ENCODE measurements at places on chromosomes 11 and 22.
A peak's percentile ranks its signal among the peaks of the same experiment; 100 is the strongest.

DNA sequence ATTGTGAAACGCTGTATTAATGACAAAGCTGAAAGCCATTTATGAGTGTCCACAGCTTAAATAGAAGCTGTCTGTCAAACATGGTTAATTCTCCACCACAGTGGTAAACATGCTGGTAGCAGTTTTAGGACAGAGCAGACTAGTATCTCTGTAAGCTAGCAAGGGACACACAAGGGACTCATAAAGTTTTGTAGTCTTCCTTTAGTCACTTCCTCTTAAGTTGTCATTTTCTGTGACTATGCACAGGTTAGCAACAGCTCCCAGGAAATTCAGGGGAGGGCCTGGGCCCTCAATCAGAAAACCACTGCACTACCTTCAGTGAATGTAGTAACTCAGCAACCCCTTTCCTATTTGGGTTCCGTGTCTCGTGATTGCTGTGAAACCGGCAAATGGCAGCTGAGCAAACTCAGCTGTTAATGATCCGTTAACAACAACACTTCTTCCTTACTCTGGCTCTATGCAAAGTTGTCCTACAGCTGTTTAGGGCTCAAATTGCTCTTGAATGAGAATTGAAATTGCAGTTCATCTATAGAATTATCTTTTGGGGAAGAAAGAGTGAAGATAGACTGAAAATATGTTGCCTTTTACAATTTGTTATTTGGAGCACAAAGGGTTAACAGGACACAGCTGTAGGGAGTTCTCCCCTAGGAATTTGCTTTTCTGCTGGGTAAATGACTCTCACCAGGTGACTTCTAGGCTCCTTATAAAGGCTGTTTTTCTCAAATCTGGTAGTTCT, at the start of gene MMP26:
TSS of gene MMP26 (plus strand) at position 731 of the 736 bp plus-strand sequence.
- no peak for DNase-seq

GRCh38 chr22:50201191-50202129, 649 bp downstream of the SELENOO start:
- no peak for DNase-seq

DNA sequence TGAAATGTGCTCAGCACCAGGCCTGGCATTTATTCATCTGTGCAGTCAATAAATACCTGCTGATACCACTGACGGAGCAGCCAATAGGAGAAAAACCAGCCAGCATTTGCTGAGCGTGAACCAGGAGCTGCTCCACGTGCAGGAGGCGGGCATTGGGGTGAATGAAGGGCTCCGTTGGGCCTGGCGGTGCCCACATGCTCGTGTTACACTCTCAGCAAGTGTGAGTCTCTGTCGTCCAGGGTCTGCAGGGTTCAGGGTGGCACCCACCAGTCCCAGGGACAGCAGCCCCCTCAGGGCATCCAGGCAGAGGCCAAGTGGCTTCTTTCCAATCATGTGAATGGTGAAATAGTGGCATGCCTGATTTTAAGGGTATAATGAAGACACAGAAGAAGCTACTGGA, 4.2 kb upstream of the RPS19BP1 start:
- no peak for DNase-seq

DNA sequence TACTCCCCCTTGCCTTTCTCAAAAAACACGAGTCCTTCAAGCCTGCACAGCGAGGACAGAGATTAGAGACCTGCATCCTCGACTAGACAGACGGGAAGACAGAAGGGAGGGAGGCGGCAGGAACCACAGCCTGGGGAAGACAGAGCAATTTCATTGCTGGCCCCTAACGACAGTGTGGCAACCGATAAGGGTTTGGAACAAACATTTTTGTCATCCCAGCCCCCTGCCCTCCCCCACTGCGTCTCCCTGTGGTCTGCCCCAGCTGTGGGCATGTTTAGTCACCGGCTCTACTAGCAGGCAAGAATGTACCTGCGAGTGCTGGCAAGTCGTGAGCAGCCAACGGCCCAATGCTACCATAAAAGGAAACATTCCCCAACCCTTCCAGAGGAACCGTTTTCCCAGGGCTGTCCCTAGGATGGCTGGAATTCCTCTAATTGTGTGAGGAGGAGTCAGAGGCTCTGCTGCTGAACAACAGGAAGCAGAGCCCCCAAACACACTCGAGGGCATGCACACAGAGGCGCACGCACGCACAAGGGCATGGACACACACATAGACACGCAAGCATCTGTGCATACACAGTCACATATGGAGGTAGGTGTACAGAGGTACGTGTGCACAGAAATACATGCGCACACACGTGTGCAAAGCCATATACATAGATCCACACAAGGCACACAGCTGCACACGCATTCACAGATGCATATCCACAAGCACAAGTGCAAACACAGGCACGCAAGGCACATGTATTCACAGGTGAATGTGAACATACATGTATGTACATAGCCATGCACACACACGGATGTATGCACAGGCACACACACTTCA, 58.3 kb downstream of the MYH9 start:
- peak; percentile 72 for DNase-seq

DNA sequence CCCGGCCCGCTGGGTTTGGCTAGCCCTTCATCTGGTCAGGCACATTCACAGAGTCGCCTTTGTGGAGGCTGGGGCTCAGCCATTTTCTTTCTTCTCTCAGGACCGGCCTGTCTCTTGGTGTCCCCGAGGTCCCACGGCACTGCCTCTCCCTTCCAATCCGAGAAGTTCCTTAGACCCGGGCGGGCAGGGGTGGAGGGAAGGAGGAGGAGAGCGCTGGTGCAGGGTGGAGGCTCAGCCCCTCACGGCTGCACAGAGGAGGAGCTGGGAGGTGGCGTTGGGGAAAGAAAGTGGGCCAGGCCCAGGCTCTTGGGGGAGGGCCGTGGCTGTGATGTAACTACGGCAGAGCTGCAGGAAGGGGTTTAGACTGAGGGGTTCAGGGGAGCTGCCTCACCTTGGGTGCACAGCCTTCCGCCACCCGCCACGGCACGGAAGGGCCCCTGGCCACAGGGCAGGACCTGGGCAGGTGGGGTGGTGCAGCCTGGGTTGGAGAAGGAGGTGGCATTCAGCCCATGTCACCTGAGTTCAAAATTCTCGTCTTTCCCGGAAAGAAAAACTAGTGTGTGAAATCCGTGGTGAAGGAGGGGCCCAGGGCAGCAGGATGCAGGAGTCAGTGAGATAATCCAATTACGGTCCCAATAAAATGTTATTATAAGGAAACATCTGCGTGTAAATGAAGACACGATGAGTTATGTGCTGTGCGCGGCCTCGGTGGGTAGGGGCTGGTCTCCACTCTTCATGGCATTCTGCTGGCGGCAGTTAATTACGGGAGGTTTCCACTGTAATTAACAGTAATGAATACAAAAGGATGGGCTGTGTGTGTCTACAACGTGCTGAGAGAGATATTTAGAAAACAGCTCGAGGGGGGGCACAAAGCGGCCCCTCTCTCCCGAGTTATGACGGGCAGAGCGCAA, 1.7 kb downstream of the BRSK2 start:
- DNase-seq = no peak

- DNase-seq = no peak
These were observed 26.4 kb upstream of the NAV2 start for GRCh38 chr11:19686234-19686633.

GRCh38 chr11:36818410-36818809, 220.4 kb upstream of the RAG2 start:
- no peak for DNase-seq

GRCh38 chr11:69642549-69642912, 1.6 kb downstream of the CCND1 start:
- no peak for DNase-seq

DNA sequence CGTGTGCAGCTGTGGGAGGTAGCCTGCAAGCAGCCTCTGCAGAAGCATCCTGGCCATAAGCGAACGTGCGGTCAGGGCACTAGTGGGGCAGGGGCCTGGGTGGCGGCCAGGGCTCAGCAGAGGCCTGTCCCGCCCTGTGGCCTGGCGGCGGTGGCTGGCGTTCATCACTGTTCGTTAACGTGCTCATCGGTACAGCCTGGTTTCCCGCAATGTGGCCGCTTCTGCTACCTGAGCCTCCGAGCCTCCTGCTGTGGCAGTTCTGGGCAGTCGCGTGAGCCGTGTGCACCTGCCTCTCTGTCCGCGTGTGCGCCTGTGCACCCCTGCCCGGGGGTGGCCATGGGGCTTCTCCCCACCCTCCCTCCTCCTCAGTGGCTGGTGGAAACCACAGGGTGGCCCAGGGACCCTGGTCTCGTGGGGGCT, 117.9 kb downstream of the KCNQ1OT1 start:
- no peak for DNase-seq

- no peak for DNase-seq
These were observed 537.4 kb upstream of the B3GAT1 start for GRCh38 chr11:134949121-134950090.

DNA sequence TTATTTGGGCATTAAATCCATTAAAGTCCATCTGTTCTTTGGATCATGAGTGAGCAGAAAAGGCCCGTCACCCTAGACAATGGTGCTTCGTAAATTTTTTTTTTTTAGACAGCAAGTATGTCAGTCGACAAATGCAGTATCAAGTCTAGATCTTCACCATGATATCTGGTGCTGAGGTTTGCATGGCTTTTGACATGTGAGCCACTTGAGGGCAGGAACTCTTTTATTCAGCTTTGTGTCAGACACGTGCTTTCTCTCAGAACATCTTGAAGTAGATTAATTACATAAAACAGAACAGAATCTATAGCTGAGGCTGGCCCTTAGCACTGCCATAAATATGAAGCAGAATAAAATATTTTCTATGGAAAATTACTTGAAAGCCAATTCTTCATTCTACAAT, 62.9 kb upstream of the CARD18 start:
- DNase-seq = no peak

DNA sequence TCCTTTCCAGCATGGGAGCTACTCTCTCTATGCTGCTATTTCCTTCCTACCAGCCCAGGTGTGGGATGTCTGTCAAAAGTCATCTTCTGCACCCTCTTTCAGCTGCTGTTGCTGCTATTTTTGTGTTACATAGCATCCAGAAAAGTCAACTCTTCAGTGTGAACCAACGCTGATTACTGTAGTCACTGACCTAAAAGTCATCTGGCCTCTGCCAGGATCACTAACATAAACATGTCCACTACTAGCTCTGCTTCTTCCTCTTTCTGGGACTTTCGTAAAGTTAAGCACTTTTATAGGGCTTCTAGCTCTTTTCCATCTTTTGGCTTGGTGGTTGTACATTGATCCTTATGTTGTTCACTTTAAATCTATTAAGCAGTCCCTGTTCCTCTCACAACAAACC, 90.2 kb upstream of the CARD18 start:
- DNase-seq = no peak

GRCh38 chr11:126485021-126485792, 129.7 kb downstream of the ST3GAL4 start:
- no peak for DNase-seq

DNA sequence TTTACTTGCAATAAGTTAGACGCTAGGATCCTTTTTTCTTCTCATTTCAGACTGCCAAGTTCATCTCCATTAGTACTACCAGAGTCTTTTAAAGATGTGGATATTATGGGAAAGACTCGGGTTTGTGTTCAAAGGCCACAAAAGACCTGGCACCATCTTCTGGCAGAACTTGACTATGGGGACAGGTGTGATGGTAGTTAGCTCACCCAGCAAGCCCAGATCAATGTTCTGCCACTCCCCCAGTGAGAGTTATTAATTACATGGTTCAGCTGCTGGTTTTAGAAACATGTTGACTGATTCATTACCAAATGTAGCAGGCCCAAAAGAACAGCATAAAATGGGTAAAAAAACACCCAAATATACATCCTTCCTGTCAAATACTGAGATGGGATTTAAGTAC, 333.5 kb upstream of the PITPNB start:
- DNase-seq = no peak

GRCh38 chr11:20238712-20239111, 78.4 kb upstream of the DBX1 start:
- no peak for DNase-seq

DNA sequence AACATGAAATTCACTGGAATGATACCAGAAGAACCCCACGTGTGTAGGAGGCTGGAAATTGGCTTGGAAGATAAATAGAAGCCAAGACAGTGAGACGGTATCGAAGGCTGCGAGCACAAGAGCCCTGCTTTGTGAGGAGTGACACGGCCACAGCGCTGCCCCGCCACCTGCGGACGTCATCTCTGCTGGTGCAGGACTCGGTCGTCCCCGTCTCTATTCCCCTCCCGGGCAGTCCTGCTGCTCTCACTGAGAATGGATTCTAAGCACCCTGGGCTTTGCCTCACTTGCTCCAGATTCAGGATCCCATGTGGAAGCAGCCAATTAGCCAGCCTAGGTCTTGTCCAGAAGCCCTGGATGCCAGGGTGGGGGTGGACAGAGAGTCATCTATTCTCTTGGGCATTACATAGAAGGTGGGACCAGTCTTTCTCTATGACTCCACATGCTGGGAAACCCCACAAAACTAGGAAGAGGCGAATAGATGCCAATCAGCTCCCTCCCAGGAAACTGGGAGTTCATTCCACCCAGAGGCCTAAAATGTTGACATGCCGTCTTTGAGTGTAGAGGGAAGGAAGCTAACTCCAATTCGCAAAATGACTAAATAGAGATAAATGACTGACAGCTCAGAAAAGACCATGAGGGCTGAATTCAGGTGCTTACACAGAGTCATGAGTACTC, 25.1 kb downstream of the APOL3 start:
- no peak for DNase-seq

DNA sequence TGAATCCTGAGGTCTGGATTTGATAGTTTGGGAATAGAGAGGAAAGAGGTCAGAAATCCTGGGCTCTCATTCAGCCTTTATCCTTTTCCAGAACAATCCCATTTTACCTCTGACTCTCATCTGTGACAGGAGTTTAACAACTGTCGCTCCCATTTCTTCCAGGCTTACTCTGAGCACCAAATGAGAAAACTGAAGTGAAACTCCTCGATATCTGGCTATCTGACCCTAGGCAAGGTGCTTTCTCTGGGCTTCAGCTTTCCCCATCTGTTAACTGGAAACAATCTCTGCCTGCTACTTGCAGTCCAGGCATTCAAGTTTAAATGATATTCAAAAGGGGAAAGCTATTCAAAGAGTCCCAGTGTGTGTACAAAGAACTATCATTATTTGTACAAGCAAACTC, 50.1 kb downstream of the NRXN2 start:
- no peak for DNase-seq

- DNase-seq = no peak
These were observed 32.0 kb downstream of the WNT11 start for GRCh38 chr11:76174330-76174729.

DNA sequence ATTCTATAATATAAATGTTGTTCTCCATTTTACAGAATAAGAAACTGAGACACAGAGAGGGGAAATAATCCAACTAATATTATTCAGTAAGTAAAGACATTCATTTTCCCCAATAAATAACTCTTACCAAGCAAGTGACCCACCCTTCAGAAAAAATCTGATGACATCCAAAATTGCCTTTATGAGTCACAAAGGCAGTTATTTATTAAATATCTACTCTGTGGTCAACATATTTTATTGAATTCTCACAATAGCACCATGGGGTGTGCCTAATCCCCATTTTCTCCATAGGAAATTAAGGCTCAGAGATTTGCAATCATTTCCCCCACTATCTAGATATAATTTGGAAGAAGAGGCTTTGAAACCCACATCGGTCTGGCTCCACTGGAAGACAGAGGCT, 161.5 kb upstream of the ISX start:
- DNase-seq = no peak
